Forelimb muscle (tissue), 1 donor: ENCODE measurements at places on chromosomes 3 and 15. TPM values are rescaled to one million over a fixed set of nuclear protein-coding genes. Genes with fewer than 3 reads are reported as not detected.

DNA sequence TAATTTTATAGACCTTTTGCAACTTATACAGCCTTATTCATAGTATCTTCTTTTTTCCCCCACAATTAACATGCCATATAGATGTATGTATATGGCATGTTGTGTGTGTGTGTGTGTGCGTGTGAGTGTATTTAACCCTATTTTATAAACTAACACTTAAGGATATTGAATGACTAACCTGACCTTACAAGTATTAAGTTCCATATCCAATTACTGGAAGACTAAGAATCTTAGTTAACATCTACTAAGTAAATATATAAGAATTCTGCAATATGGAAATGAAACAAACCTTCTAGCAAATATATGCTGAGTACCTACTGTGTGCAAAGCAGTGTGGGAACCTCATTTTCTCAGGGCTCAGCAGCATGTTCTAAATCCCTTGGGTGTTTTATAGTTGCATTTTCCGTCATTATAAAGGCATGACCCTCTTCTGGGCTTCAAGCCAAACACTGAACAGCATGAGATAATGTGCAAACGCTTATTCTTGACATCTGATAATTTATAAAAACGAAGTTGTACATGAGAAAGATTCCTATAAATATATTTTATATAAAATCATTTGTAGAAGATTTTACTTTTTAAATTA, 105.5 kb downstream of the NLGN1 start:
- peak; percentile 60 for DNase-seq

DNA sequence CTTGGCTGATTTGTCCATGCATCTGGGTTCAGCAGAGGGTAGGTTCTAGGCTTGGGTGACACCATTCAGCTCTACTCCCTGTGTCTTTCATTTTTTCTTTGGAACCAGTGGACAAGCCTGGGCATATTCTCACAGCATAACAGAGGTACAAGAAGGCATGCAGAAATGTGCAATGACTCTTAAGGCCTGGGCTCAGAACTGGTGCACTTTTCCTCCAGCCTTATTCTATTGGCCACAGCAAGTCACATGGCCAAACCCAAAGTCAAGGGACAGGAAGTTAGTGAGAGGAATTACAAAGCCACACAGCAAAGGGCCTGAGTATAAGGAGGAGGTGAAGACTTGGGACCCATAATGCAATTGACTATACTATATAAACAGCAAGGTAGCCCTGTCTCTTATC, 200.9 kb upstream of the CTDSPL start:
- no peak for DNase-seq

- no peak for DNase-seq
Observed at GRCh38 chr3:136135039-136135802, 60.9 kb downstream of the MSL2 start.

- DNase-seq, result no peak
Observed at GRCh38 chr3:116811754-116812153, 102.2 kb downstream of the TUSC7 start.

GRCh38 chr3:192844836-192845525, 72.7 kb downstream of the MB21D2 start:
- no peak for DNase-seq

DNA sequence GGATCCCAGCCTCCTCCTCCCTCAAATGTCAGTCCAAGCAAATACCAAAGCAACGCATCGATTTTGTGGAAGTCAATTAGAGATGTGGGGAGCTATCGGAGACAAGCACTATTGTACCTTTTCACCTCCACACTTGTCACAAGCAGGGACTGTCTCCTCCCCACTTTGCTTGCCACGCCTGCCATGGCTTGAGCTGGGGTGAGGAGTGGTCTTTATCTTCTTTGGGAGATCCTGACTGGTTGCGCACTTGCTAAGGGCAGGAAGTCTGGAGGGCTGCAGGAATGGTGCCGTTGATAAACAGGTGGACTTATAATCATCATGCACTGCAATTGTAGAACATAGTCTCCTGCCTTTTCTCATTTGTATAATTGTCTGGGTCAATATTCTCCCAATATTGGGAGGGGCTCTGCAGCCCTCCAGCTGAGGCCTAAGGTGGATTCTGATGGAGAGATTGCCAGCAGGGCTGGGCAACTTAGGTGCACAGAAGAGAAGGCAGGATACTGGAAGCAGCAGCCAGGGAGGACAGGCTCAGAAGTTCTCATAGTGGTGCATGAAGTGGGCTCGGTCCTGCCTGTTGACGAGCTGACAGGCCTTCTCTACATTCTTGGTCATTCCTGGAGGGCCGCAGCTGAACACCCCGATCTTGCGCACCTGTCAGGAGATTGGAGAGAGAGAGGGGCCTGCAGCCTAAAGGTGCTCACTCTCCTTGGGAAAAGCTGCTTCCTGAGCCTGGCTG, 20.2 kb downstream of the DUOX2 start:
- DNase-seq, result no peak

GRCh38 chr15:47756872-47757271, 39.6 kb downstream of the SEMA6D start:
- no peak for DNase-seq

The SELENOK gene
- polyA plus RNA-seq, result 41.8 TPM

DNA sequence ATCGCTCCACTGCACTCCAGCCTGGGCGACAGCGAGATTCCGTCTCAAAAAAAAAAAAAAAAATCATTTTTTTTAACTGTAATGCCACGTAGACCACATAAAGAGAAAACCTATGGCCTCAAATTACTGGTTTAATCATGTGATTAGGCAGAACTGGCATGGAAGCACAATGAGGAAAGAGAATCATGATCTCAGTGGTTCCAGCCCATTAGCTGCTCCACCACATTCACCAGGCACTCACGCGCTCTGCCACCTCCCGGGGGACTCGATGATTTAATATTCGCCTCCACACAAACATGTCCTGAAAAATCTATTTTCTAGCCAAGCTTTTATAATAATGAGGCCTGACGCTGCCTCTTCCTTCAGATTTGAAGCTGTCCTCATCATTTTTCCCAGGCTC, 204.7 kb downstream of the TBL1XR1 start:
- DNase-seq, result no peak

The MINDY2 gene
- polyA plus RNA-seq, result 7.9 TPM

The AMT gene
- polyA plus RNA-seq, result 14.4 TPM

GRCh38 chr3:119595639-119596334, 1.9 kb upstream of the PLA1A start:
- no peak for DNase-seq

- DNase-seq, result no peak
Observed at GRCh38 chr15:58161436-58161930, 23.3 kb downstream of the AQP9 start.

DNA sequence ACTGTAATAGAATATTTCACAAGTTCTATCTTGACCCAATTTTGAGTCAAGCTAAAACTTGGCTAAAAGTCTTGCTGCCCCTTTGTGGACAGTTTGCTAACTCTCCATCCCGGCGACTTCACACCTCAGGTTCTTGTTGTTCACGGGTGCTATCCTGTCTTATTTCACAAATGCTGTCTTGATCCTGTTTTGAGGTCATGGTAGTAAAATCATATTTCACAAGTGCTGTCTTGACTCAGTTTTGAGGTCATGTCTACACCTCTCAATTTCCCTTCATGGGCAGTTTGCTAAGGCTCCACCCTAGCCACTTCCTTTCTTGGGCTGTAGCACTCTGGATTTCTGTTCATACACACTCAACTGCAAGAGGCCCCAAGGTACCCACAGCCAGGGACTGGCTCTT, 45.0 kb upstream of the GK5 start:
- DNase-seq, result no peak

GRCh38 chr3:105851176-105851575, 17.6 kb downstream of the CBLB start:
- no peak for DNase-seq

- no peak for DNase-seq
Observed at GRCh38 chr3:138469874-138470273, 35.5 kb downstream of the ESYT3 start.

The RLBP1 gene
- polyA plus RNA-seq, result 0.28 TPM

The SCN11A gene
- polyA plus RNA-seq, result 2.5 TPM

The MAPKBP1 gene
- polyA plus RNA-seq, result 11.1 TPM

The GPR171 gene
- polyA plus RNA-seq, result not detected

DNA sequence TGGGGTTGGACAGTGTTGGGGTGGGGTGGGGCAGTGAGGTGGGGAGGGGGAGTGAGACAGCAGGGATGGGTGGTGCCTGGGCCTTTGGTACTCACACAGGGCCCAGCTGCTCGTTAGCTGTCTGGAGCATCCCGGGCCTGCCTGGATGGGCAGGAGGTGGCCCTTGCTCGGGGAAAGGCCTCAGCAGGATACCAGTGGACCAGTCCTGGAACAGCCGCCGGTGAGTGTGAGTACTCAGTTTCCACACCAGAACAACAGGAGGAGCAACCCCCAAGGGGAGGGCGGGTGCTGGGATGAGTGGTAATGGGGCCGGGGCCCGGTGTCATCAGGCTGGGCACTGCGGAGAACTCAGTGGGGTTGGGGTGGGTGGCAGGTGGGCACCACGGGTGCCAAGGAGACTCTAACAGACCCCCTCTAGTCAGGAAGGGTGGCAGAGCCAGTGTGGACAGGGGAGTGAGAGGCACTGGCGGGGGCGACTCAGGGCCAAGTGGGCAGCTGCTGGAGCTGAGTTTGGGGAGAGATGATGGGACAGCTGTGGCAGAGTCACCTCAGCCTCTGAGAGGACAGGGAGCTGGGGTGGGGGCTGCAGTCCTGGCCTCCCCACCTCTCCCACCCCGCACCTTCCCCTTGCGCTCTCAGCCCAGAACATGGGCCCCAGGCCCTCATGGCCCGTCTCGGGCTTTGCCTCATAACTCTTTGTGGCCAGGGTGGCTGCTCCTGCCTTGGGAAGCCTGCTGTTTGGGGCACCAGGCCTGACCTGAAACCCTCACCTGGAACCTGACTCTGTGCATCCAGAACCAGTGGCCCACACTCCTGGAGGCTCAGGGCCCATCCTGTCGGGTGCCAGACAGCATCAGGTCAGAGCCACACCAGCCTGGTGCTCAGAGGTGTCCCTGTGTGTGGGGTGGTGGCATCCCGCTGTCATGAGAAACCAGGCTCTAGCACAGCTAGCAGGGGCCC, 52.1 kb upstream of the PRR23E start:
- no peak for DNase-seq

DNA sequence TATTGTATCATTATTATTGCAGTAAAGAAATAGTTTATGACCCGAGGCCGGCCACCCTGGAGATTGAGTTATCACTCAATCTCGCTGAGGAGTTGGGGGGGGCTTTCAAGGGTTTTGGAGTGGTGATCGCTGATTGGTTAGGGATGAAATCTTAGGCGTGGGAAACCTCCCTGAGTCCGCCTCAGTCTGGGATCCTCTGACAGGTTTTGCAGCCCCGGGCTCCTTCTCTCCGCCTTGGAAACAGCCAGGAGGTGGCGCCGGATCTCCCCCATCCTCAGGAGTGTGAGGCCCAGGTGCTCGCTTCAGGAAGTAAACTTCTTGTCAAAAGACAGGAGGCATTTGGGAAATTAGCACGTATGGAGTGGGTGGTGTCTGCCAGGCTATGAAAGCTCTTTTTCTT, 41.1 kb upstream of the SEC61A1 start:
- no peak for DNase-seq

DNA sequence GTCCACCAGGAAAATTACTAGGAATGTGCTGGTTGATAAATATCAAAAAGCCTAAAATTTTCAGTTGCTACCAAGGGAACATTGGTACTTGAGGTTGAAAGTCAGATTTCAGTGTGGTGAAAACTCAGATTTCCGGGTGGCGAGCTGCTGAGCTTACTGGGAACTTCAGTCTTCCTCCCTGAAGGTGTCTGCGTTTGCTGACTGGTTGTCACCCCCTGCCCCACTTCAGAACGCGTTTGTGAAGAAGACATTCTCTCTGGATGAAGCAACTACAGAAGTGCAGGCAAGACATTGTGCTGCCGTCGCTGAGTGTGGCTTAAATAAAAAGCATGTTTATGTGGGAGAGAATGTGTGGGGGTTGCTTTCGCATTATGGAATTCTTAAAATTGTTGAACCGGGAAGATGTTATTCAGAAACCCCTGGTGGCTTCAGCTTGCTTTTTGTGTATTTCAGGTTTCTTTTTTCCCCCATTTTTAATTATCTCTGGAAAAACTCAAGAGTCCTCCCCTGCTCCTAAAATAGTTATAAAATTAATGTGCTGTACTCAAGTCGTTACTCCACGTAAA, 7.1 kb downstream of the FAM81A start:
- no peak for DNase-seq

DNA sequence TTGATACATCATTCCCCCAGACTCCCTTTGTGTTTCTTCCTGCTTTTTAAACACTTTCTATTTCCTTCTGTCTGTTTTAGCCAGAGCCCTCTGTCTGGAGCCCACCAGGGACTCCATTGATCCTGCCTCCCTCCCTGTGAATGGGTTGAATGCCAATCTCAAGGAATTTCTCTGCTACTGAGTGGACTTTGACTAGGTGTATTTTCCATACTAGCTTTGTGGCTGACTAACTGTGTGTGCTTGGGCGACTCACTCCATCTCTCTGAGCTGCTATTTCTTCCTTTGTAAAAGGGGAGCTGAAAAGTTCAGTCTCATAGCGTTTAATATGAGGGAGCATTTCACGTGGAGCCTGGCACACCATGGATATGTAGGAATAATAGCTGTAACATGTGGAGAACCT, 98.8 kb downstream of the EEFSEC start:
- DNase-seq, result no peak

DNA sequence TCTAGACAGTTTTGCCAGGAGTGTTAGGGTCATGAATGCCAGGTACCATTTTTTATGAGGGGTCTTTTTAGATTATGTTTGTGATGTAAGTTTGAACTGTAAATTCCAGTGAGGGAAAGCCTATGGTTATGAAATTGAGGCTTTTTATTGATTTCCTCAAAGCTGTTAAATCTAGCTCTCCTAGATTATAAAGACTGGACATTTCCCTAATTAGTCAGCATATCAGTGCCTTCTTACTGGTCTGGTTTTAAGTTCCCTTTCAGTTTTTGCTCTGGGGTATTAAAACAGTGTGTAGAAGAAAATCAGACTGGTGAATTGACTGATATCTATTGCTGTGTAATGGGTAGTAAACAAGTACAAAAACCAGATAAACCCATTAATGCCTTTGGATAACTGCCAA, 39.2 kb downstream of the LRRC49 start:
- DNase-seq, result no peak

GRCh38 chr3:191762323-191762960, 301.5 kb downstream of the PYDC2 start:
- peak; percentile 28 for DNase-seq

- no peak for DNase-seq
Observed at GRCh38 chr3:14434498-14435151, 32.2 kb downstream of the SLC6A6 start.

The SERINC4 gene
- polyA plus RNA-seq, result 0.42 TPM

The KLF15 gene
- 1.7 TPM for polyA plus RNA-seq

- peak; percentile 43 for DNase-seq
Observed at GRCh38 chr3:94004301-94004910, 24.0 kb downstream of the STX19 start.

- DNase-seq, result no peak
Observed at GRCh38 chr3:49013738-49014660, 4.4 kb downstream of the DALRD3 start.

The HYAL1 gene
- 1.7 TPM for polyA plus RNA-seq

The LEKR1 gene
- 0.61 TPM for polyA plus RNA-seq

The FBXO40 gene
- polyA plus RNA-seq, result 3.4 TPM

DNA sequence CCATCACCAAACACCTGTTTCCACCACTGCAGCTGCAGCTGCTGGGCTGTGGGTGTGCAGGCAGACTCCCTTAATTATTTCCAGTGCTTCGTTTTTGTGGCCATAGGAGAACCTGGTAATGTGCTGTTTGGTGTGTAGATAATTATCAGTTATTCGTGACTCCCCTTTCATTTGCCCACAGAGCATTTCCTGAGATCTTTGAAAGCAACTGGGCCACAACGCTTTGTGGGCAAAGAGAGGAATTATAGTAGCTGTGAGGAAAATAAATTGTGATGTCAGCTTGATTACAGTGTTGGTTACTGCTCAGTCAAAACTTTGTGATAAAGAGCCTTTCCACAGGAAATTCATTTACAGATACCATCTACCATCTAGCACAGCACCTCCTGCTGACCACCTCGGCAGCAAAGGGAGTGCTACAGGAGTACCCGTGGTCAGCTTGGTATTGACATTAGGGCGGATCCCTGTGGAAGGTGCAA, 193.3 kb upstream of the SLCO3A1 start:
- no peak for DNase-seq
